ENCODE measurements at places on chromosomes 12 and 14. TPM values are rescaled to one million over a fixed set of nuclear protein-coding genes. Genes with fewer than 3 reads are reported as not detected.

DNA sequence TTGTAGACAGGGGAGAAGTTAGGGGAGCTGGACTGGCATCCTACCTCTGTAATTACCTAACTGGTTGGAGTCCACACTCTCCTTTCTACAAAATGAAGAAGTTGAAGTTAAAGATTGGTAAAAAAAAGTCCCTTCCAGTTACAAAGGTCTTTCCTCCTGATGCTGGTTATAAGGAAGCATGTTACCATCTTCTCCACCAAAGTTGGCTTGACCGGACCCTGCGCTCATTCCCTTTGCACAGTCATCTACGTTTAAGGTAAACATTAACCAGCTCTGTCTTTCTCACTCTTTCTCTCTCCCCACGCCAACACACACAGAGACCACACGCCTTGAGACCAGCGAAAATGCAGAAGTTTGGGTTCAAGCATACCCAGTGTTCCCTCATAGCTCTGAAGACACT is 11.9 kb downstream of the FBLN5 start:
- H3K4me1 ChIP-seq, result no peaks in the 10 kb centered on the region
- H3K4me3 ChIP-seq, result no peak overlapping the region
- H3K27me3 ChIP-seq, result no peaks in the 10 kb centered on the region
- DNase-seq, result no peak
- no peak overlapping the region for H3K27ac ChIP-seq
- no peaks in the 10 kb centered on the region for H3K36me3 ChIP-seq

DNA sequence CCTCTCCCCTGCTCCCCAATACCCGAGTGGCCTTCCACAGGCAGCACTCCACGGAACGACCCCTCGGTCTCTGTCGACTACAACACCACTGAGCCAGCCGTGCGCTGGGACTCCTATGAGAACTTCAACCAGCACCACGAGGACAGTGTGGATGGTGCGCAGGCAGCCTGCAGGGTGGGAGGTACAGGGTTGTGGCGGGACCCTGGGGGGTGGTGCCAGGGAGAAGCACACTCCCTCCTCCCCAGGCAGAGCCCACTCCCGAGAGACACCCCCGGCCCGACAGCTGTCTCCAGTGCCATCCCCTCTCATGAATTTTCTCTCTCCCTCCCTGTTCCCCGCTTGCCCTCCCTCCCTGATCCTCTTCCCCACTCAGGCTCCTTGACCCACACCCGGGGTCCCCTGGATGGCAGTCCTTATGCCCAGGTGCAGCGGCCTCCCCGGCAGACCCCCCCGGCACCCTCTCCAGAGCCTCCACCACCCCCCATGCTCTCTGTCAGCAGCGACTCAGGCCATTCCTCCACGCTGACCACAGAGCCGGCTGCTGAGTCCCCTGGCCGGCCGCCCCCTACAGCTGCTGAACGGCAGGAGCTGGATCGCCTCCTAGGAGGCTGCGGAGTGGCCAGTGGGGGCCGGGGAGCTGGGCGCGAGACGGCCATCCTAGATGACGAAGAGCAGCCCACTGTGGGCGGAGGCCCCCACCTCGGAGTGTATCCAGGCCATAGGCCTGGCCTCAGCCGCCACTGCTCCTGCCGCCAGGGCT is 9.0 kb downstream of the TNS2 start:
- H3K36me3 ChIP-seq, result no peaks in the 10 kb centered on the region
- peaks cover 10% of the 10 kb centered on the region for H3K4me1 ChIP-seq
- H3K4me3 ChIP-seq, result no peak overlapping the region
- H3K27ac ChIP-seq, result no peak overlapping the region
- no peak for DNase-seq

- no peaks in the 10 kb centered on the region for H3K27me3 ChIP-seq
- H3K27ac ChIP-seq, result no peak overlapping the region
- no peak overlapping the region for H3K4me3 ChIP-seq
These were observed 14.2 kb downstream of the ZNF641 start for GRCh38 chr12:48336564-48336963.

The PPP1R36 gene
- total RNA-seq, result not detected

The POTEG gene
- not detected for total RNA-seq
